ENCODE measurements at places on chromosomes 6 and 20.

DNA sequence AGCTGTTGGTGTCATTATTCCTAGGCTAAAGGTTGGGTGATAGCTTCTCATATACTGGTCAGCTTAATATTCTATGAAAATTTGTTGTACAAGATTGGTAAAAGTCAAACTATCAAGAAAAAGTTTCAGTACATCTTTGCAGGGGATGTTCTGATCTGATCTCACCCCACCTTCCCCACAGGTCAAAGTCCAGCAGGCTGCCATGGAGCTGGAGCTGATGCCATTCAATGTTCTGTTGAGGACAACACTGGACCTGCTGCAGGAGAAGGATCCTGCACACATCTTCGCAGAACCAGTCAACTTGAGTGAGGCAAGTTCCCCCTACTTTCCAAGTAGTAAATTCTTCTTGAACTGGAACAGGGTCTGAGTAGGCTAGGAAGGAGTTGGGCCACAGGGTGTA, 13.1 kb downstream of the BRPF3 start:
- DNase-seq = no peak

DNA sequence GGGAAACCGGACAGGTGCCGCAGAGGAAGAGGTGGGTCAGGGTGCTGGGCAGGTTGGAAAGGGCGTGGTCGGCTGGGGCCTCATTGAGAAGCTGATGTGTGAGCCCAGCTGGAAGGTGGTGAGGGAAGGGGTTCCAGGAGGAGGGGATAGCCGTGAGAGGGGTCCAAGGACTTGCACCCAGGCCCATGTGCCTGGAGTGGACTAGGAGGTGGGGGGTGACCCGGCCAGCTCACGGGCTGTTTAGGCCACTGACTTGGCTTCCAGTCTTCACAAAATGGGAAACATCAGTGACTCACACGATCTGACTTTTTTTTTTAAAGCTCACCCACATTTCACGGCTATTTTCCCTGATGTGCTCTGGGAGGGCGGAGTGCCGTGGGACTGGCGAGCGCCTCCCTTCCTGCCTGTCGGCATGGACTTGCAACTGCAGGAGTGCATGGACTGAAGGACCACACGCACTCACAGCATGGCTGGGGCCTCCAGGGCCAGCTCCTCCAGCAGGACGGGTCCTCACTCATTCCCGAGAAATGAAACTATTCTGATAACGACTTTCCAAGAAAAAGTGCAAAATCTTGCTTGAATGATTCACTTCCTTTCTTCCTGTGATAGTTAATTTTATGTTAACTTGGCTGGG, 13.5 kb upstream of the PDE10A start:
- no peak for DNase-seq

DNA sequence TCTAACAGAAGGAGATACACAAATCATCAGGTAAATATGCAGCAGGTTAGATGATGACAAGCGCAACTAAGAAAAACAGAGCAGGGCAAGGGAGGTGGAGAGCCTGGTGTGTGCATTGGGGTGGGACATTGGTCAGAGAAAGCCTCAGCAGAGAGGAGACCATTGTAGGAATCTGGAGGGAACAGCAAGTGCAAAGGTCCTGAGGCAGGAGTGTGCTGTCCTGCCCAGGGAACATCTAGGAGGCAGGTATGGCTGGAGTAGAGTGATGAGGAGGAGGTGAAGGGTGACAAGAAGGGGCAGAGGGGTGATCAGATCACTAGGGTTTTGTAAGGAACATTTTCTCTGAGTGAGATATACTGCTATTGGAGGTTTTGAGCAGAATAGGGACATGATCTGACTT, 90.1 kb downstream of the NCR2 start:
- DNase-seq = no peak

GRCh38 chr6:21732731-21733130, 139.2 kb downstream of the SOX4 start:
- no peak for DNase-seq

DNA sequence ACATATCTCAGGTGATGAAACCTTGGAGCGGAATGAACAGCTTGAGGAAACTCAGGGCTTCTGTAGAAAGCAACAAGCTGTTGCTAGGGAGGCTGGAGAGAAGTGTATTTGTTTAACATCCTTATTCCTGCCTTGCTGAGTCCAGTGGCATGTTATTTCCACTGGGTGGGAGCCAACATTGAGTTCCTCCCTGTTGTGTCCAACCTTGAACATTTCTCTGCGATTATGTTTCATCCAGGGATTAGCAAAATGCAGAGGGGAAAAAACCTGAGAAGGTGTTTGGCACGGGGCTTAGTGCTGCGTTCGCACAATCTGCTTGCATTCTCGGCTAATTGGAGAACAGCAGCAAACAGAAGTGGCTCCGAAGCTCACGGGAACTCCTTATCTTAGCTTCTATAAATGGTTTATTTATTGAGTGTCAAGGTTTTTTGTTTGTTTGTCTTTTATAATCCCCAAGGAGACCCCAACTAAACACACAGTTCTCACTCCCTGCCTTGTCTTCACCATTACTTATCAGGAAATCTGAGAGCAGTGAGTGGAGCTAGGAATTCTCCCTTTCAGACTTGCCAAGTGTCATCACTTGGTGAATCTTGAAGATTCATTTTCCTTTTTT, 412.8 kb downstream of the CDC5L start:
- DNase-seq = no peak

Measured in esophagus squamous epithelium (tissue), 5 donors.